NCI-H1092 (cell line): ENCODE measurements at places on chromosomes 3 and 15.

- DNase-seq = no peak
Measured at GRCh38 chr3:16288664-16289063, 23.7 kb downstream of the OXNAD1 start.

DNA sequence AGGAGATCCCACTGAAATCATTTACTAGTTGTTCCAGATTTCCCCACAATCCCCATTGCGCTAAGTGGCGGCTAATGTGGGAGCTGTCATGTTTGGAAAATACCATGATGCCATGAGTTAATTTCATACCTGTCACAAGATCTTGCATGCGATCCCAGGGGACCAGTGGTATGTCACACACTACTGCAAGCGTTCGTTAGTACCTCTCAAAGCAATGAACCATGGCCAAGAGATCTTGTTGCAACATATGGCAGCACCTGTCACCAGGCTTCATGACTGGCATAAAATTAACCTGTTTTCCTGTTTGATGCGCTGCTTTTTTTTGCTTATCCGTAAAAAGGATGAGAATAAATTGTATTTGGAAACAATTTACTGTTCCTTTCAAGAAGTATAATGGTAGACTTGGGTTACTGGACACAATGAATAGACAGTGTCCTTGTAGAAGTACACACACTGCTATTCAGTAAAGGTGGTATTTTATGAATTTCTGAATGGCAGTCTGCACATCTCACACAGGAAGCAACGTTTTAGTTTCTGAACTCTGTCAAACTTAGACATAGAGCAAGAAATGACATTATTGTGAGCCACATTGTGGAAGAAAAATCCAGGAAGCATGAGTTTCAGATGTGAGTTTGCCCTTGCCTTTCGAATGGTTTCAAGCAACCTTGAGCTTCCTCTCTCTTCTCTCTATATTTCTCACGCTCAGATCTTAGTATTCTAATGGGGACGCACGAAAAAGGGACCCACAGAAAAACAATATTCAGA lies 81.9 kb downstream of the CHL1 start:
- DNase-seq = no peak

- DNase-seq = no peak
Measured at GRCh38 chr3:64814351-64814750, 126.6 kb upstream of the ADAMTS9 start.

DNA sequence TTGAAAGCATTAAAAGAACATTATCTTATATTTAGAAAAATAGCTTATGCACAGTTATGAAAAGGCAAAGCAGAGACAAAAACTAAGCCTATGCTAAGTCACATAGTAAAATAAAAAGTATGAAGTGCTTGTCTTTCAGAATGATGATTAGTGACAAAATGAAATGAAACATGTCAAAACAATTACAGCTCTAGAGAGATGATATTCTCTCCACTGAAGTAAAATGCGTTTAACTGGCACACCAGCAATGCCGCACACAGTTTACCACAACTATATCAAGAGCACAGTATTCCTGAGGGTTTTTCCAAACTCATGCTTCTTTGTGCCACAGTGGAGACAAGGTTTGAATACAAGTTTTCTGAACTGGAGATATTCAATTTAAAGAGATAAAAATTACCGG lies 2.1 kb upstream of the ZBBX start:
- no peak for DNase-seq

DNA sequence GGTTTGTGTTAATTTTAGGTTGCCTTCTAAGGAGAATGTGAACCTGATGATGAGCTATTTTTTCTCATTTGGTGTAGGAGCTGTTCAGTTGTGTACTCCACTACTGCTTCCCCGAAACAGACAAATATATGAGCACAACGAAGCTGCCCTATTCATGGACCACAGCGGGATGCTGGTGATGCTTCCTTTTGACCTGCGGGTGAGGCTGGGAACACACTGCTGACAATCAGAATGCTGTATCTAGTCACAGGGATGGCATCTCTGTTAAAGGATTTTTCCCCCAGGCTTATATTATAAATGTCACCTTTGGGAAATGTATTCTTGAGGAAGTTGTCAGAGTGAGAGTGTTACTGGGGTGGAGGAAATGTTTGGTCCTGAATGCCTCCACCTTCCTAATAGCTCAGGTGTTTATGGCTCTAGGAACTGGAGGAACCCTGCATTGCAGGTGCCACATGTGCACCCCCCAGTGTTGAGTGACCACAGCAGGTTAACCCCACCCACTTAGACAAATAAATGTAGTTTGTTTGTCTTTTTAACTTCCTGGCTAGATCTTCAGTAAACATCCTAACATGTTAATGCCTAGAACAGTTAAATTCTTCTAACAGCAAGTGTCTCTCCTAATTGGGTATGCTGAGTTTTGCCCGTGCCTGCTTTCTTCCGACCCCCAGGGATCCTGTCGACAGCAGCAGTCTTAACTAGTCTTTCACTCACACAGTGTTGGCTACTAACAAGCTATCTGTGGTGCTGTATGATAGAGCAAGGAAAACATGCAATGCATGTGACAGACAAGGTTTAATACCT lies 35.7 kb downstream of the SRP14 start:
- DNase-seq = no peak

- DNase-seq = no peak
Measured at GRCh38 chr15:96073908-96074307, 256.6 kb upstream of the NR2F2 start.

DNA sequence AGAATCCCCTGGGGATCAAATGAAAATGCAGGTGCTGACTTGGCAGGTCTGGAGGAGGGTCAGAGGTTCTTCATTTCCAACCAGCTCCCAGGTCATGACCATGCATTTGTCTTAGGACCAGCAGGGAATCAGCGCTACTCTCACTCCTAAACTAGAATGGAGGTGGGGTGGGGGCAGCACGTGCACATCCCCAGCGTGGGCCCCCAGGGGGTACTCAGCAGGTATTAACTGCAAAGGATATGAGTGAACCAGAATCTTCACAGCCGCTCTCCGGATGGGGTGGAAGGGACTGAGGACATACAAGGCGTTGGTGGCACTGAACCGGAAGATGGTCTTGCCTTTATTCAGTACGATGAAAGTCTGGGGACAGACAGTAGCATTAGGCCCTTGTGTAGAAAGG lies 19.4 kb downstream of the SCN5A start:
- no peak for DNase-seq

DNA sequence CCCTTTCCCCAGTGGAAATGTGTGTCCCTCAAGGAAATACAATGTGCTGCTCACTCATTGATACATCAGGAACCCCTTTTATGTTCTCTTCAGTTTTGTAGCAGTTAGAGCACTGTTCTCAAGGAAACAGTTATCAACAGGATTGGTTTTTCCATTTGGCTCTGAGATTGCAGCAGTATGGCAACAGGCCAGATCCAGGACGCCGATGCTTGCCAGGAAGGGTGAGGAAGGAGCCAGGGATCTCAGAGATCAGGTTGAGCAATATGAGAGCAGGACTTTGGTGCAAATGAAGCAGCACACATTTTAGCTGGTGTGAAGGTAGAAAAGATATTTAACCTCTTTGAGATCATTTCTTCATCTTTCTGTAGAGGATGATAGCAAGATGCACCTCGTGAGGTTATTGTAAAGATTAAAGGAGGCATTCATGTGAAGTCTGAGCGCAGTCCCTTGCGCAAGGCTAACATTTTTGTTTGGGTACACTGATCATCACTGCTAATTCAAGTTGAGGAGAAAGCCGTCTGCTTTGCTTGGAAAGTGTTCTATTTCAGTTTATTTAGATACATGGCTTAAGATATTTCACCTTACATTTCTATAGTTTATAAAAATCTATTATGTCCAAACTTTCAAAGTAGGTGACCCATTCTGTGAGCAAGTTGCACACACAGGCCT lies 68.5 kb downstream of the KCNH8 start:
- no peak for DNase-seq

GRCh38 chr3:156010829-156011228 lies 109.5 kb upstream of the KCNAB1 start:
- DNase-seq = no peak

DNA sequence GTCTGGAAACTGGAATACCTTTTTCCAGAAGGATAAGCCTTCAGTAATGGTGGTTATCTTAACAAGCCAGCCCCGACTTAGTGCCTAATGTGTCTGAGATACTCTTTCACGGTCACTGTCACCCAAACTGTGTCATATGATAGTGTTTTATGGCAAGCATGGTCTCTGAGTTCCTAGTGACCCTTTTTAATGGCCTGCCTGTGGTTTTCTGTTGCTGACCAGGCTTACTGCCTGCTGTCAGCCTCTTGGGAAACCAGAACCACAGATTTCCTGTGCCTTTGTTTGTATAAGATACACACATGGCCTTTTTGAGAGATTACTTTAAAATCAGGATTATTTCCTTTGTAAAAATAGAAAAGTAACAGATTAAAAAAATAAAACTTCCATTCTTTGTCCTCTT lies 22.4 kb downstream of the HPS3 start:
- no peak for DNase-seq

DNA sequence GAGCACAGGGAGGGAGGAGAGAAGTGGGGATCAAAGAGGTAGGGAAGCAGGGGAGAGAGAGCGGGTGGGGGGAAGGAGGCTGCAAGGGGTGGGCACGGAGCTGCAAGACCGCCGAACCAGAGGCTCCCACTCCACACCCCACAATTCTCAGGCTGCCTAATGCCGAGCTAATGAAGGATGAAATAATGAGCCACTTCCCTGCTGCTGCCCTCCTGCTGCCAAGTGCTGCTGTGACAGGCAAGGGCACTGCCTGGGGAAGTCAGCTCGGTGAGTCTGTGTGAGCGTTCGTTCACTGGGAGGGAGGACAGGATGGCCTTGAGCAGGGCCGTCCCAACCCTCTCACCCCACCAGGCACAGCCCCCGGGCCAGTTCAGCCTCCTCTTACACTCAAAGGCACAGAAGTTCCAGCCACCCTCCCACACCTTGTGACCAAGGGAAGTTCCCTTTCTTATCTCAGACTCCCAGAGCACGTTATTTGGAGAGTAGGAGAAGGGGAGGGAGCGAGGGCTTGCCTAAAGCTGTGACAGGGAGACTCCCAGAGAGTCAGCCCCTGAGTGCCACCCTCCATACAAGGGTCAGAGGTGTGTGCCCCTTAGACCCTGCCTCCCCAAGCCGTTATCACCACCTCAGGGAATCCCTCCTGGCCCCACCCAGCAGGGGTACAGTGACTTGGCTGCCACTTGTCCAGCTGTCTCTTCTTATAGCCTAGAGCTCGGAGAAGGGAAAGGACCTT lies 12.4 kb downstream of the GLYCTK start:
- DNase-seq = peak; percentile 37

- no peak for DNase-seq
Measured at GRCh38 chr15:52746162-52746757, 43.9 kb downstream of the ONECUT1 start.

GRCh38 chr3:54192026-54192425 lies 69.7 kb downstream of the CACNA2D3 start:
- no peak for DNase-seq

DNA sequence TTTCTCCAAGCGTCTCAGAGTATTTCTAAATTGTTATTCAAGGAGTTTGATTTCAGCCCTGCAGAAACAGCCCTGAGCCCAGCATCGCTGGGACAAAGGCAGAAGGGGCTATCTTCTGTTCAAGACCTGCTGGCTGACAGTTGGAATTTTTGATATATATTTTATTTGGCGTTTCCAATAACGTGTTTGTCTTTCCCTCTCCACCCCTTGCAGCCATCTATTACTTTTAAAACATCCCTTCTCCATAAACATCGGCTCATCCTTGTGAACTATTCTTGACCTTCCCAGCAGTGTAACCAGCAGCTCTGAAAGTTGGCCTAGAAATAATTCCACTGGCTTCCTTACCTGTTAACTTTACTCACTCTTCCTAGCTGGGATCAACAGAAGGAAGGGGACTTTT lies 5.5 kb upstream of the MEIS2 start:
- no peak for DNase-seq

DNA sequence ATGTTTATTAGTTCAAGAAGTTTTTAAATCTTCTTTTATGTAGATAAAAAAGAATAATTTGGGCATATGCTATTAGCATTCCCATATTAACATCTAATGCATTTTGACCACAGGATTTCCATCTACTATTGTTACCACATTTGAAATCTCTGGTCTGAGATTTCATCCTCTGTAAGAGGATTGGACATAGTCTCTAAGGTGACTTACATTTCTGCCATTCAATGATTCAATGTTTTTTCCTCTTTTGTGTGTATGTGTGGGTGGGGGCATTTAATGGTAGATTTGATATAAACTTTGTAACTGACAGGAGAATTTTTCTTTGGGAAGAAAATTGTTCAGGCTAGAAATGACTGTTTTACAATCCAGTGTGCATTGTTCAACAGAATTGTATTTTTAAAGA lies 307.3 kb upstream of the RBMS3 start:
- no peak for DNase-seq

- no peak for DNase-seq
Measured at GRCh38 chr3:177294221-177294620, 96.9 kb upstream of the TBL1XR1 start.

GRCh38 chr3:47612879-47613278 lies 34.2 kb upstream of the CSPG5 start:
- no peak for DNase-seq

GRCh38 chr3:81778678-81779182 lies 17.3 kb upstream of the GBE1 start:
- DNase-seq = no peak

DNA sequence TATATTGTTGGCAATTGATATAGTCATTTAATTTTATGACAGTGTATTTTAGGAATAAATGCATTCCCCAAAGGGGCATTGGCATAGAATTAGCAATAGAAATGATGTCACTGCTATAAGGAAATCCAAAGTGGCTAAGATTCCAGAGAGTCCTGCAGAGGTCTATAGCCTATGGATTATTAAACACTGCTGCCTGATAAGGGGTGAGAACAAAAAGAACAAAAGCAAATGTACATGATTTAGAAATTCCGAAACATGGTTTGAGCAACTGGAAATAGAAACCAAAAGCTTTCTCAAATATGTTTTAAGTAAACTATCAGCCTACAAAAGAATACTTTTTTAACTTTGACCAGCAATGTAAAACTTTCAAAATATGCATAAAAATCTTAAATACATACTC lies 280.1 kb upstream of the RASGRP1 start:
- DNase-seq = no peak

DNA sequence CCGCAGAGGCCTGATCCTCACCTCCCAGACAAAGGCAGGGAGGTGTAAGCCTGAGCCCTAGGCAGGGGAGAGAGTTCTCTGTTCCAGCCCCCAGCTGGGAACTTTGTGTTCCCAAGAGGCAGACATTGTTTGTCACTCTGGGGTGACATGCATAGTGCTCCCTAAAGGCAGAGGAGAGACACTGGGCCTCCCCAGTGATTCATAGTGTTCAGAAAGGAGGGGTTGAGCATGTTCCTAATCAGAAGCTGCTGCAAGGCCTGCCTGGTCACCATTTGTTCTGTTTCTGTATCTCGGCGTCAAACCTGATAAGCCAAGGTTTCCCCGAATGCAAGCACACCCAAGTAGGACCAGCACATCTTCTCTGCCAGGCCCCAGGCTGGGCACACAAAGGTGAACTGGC lies 24.0 kb upstream of the SLC6A6 start:
- no peak for DNase-seq

GRCh38 chr3:106420628-106421027 lies 551.8 kb upstream of the CBLB start:
- DNase-seq = no peak

- no peak for DNase-seq
Measured at GRCh38 chr3:183554377-183554776, 1.1 kb downstream of the KLHL6 start.
